SJCRH30 (cell line): ENCODE measurements at places on chromosomes 2 and 18.
A peak's percentile ranks its signal among the peaks of the same experiment; 100 is the strongest.

DNA sequence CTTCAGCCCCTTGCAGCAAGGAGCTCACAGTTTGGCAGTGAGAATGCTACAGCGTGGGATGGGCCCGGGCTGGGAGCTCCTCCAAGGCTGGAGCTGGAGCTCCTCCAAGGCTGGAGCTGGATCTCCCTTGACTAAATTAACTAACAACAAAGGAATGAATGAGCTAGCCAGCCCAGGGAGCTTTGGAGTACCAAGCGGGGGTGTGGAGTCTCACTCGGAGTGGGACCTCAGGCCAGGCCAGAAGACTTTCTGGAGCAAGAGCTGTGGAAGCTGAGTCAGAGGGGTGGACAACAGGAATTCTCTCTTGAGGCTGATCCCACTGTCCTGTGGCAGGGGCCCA lies 244.7 kb upstream of the HS6ST1 start:
- no peak overlapping the region for H3K27ac ChIP-seq
- H3K4me1 ChIP-seq, result no peaks in the 10 kb centered on the region
- DNase-seq, result no peak
- no peak overlapping the region for H3K4me3 ChIP-seq
- no peaks in the 10 kb centered on the region for H3K27me3 ChIP-seq
- no peaks in the 10 kb centered on the region for H3K36me3 ChIP-seq

GRCh38 chr2:72674982-72675915 lies 150.6 kb downstream of the EXOC6B start:
- DNase-seq, result no peak
- H3K36me3 ChIP-seq, result no peaks in the 10 kb centered on the region
- H3K27me3 ChIP-seq, result no peaks in the 10 kb centered on the region
- H3K27ac ChIP-seq, result no peak overlapping the region
- peaks cover 16% of the 10 kb centered on the region for H3K4me1 ChIP-seq

DNA sequence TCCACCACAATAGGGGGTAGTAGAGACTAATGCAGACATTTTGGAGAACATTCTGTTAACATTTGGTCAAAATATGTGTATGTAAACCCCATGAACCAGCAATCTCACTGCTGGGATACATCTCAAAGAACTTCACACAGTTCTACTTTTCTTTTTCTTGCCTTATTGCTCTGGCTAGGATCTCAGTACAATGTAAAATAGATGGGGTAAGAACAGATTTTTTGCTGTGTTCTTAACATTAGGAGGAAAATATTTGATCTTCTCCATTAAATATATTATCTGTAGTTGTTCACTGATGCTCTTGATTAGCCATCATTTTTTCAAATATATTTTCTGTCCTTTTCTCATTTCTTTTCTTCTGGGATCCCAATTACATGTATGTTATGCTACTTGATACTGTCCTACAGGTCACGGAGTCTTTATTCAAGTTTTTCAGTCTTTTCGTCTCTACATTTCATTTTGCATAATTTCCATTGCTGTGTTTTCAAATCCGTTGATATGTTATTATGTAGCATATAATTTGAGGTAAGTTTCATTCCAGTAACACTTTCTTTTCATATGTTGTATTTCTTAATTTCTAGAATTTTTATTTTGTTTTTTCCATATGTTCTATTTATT lies 352.2 kb downstream of the ZNF521 start:
- no peak overlapping the region for H3K27ac ChIP-seq
- no peak overlapping the region for H3K4me3 ChIP-seq
- H3K36me3 ChIP-seq, result no peaks in the 10 kb centered on the region
- H3K27me3 ChIP-seq, result no peaks in the 10 kb centered on the region

GRCh38 chr2:227643990-227644551 lies 22.5 kb upstream of the SCYGR5 start:
- no peaks in the 10 kb centered on the region for H3K36me3 ChIP-seq
- H3K27me3 ChIP-seq, result no peaks in the 10 kb centered on the region
- H3K27ac ChIP-seq, result no peak overlapping the region
- no peak overlapping the region for H3K4me3 ChIP-seq
- no peaks in the 10 kb centered on the region for H3K4me1 ChIP-seq

DNA sequence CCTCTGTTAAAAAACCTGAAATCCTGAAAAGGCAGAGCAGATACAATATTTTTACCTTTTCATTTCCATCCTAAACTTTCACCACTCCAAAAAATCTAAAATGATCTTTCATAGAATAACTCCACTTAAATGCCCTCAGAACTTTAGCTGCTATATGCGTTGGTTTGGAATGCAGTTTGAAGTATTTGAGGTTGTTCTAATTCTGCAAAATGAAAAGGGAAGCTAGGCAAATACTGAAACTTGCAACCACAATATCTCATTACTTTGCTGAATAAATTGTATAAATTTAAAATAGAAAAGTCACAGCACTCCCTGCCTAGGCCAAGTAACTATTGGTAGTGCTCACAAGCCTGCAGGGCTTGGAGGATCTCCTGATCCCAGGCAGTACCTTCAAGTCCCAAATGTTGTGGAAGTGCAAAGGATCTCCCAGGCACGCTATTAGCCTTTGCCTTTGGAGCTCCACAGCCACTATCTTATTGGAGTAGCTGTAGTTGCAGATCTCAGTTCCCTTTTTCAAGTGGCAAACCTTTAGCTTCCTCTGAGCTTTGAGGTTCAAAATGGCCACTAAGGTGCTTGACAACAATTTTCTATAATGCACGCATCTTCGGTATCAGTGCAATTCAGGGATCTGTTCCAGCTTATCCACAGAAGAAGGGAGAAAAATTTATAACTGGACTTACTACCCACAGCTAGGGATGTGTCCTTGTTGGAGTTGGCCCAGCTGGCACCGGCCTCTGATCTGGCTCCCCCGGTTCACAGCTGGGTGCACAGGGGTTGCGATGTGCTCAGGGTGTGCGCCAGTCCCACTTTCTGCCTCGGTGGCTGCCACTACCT lies 43.4 kb upstream of the ANKRD62 start:
- H3K27me3 ChIP-seq, result no peaks in the 10 kb centered on the region
- H3K27ac ChIP-seq, result no peak overlapping the region
- H3K36me3 ChIP-seq, result no peaks in the 10 kb centered on the region
- no peaks in the 10 kb centered on the region; the same call in 1 of the 2 replicates for H3K4me1 ChIP-seq
- no peak for DNase-seq
- no peak overlapping the region for H3K4me3 ChIP-seq

GRCh38 chr18:55419947-55420664 lies 167.9 kb downstream of the TCF4 start:
- H3K4me1 ChIP-seq, result no peaks in the 10 kb centered on the region; the same call in 1 of the 2 replicates
- H3K27me3 ChIP-seq, result no peaks in the 10 kb centered on the region
- DNase-seq, result no peak
- no peak overlapping the region for H3K27ac ChIP-seq

DNA sequence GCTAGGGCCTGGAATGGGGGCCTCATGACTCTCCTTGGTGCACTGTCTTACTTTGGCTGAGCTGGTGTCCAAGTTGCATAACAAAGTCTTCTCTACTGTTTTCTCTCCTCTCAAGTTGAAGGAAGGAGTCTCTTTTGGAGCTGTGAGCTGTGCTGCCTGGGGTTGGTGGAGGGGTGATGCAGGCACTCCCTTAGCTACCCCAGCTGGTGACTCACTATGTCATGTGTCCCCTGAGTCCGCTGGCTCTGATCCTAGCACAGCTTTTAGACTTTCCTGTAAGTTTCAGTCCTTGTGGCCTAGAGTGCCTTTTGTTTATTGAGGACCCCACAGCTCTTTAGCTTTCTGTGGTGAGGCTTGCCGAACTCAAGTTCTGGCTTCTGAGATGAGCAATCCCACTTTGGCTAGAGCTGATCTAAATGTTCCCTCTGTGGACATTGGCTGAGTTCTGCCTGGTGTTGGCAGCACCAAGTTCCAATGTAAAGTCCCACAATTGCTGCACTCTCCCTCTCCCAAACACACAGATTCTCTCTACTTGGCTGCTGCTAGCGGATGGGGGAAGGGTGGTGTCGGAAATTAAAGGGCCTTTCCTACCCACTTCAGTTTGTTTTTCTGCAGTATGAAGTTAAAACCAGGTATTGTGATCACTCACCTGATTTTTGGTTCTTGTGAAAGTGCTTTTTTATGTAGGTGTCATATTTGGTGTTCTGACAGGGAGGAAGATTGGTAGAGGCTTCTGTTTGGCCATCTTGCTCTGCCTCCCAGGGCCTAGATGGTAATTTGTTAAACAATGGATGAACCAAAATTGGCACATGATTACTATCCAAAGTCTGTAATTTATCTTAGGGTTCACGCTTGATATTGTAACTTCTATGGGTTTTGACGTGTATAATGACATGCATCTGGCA lies 83.2 kb downstream of the COMMD1 start:
- H3K4me1 ChIP-seq, result no peaks in the 10 kb centered on the region
- no peak overlapping the region for H3K27ac ChIP-seq
- no peaks in the 10 kb centered on the region for H3K36me3 ChIP-seq
- no peaks in the 10 kb centered on the region for H3K27me3 ChIP-seq

DNA sequence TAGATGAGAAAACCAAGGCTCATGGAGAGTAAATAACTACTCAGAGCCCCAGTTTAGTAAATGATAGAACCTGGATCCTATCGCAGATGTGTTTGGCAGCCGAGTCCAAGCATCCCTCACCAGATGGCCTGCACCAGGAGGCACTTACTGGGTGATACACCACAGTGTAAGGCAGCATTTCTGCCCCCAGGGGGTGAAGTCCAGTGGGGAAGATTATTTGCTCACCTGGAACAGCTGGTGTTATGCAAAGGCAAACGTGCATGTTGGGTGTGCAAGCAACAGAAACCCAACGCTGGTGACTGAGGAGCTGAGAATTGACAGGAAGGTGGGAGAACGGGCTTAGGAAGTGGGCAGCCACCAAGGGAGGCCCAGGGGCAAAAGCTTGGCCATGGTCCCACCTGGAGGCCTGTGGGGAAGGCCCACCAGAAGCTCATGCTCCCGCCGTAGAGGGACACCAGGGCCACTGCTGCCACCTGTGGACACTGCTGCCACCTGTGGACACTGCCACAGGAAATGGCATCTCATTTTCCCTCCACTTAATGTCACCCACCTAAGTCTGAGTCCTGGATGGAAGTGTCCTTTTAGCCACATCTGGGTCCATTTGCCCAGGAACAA lies 100.6 kb downstream of the TFCP2L1 start:
- peak overlapping the region; percentile 91 for H3K27ac ChIP-seq
- H3K4me3 ChIP-seq, result no peak overlapping the region
- no peak for DNase-seq
- peaks cover 3% of the 10 kb centered on the region; the same call in 1 of the 2 replicates for H3K36me3 ChIP-seq
- H3K4me1 ChIP-seq, result peaks cover 22% of the 10 kb centered on the region
- H3K27me3 ChIP-seq, result no peaks in the 10 kb centered on the region

DNA sequence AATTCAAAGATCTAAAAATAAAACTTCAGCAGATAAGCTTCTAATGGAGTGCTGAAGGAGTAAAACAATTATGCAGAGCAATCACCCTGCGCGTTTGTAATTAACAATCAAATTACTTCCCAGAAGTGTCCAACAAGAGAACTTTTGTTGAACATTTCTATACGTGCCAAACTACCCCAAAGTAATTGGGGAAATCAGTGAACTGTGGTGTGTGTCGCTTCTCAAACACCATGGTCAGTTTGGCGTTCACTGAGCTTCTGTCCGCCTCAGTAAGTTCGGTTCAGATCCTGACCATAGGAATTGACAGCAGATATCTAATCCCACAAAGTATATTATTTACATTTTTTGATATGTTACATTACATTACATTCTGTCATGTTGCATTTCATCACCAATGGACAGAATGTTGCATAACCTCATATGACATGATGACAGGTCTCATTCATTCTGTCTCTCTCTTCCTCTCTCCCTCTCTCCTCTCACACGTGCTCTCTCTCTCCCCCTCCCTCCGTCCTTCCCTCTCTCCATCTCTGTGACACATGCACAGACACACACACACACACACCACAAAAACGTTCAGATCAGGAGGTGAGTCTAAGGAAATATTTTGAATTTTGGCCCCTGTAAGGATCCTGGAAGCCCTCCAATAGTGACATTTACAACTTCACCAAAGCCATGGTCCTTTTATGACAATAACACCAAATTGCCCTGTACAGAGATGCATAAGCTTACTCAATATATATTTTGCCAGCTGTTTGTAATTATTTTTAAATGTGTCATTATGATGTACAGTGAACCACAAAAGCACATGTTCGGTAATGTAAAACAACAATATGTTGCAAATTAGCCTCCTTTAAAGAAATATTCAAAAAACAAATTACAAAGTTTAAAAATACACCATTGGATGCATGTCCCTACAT lies 269.2 kb downstream of the FIGN start:
- DNase-seq, result no peak
- H3K36me3 ChIP-seq, result no peaks in the 10 kb centered on the region
- no peak overlapping the region for H3K27ac ChIP-seq
- peaks cover 5% of the 10 kb centered on the region; the same call in 1 of the 2 replicates for H3K27me3 ChIP-seq
